ENCODE measurements at places on chromosomes 1 and 21.

GRCh38 chr1:68904477-68904876, 407.6 kb upstream of the DEPDC1 start:
- no peak for DNase-seq

DNA sequence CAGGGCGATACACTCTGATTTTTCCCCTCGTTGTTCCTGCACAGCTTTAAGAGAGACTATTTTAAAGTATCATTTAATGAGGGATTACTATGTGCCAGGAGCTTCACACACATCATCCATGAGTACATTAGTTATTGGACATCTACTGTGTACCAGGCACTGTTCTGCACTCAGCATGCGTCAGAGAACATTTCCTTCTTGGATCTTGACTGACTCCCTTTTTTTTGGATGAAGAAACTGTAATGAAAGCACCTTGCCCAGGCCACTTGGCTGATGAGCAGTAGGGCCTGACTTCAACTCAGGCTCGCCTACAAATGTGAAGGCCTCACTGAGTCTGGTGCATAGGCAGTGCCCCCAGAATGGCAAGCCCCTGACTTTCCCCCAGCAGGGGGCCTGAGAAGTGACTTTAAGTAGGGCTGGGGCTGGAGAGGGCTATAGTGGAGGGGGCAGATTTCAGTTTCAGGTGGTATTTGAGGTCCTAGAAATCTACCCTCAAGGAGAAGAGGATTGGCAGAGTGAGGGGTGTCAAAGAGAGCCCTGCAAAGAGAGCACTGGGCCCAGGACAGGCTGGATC, 50.0 kb downstream of the PTPRU start:
- DNase-seq = no peak

DNA sequence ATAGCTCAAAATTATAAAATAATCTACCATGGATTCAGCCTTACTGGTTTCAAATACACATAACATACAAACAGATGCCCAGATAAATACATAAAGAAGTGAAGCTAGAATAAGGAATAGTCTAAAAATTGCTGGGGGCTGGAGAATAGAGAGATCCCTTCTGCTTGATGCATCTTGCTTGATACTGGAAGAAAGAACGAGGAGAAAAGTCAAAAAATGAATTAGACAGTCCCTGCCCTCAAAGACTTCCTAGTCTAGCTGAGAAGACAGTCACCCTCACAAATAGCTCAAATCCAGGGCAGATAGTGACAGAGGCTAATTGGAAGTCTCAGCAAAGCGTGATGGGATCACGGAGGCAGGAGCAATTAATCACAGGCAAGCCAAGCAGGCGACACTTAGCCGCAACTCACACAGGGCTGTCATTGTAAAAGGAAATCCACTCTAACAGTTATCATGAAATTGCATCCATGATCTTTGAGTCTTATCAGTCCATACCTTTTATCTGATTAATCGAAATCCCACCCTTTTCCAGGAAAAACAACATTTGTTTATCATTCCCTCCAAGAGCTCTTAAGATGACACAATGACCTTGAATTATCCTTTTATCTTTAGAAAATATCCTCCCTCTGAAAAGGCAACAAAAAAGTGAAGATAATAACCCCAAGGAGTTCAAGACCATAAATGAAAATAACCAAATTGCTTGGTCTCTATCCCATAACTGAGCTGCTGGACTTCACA, 59.7 kb upstream of the TIAM1 start:
- no peak for DNase-seq

- no peak for DNase-seq
These were observed 20.9 kb upstream of the HSPA13 start for GRCh38 chr21:14403681-14404318.

- no peak for DNase-seq
These were observed 20.5 kb downstream of the KCNC4 start for GRCh38 chr1:110230381-110231199.

DNA sequence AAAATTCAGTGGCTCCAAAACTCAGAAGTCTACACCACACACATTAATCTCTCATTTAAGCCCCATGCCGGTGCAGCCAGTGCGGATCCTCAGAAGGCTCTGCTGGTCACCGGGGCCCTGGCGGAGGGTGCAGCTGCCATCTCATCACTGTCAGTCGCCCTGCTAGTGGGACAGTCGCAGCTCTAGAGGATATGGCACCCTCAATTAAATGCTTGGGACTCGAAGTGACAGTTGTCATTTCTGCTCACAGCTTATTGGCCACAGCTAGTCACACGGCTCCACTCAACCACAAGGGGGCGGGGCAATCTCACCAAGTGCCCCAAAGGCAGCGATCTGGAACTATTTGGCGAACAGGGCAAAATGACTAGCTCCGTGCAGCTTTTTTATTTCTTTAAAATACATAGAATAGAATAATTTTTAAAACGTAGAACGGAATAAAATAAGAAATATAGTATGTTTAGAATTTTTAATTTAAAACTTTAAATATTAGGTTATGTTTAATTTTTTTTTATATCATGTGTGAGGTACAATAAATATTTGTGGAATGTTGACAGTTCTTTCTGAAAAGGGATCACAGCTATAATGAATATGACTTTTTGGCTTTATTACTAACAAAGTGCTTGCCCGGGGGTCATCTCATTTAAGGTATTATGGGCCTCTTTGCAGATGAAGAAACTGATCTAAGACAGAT, 8.0 kb upstream of the MAN1C1 start:
- peak; percentile 74 for DNase-seq

DNA sequence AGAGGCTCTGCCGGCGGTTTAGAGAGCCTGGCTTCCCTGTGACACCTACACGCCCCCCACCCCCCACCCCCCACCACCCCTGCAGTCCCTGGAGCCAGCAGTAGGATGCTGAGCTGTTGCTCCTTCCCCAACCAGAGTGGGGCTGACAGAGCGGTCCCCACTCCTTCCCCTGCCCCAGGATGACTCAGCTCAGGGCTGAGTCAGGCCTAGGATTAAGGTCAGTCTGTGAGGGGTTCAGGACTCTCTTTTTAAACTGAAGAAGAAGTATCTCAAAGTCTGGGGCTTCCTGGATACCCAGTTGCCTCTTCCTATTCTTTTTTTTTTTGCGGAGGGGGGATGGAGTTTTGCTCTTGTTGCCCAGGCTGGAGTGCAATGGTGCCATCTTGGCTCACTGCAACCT, 19.1 kb downstream of the DMBX1 start:
- no peak for DNase-seq

DNA sequence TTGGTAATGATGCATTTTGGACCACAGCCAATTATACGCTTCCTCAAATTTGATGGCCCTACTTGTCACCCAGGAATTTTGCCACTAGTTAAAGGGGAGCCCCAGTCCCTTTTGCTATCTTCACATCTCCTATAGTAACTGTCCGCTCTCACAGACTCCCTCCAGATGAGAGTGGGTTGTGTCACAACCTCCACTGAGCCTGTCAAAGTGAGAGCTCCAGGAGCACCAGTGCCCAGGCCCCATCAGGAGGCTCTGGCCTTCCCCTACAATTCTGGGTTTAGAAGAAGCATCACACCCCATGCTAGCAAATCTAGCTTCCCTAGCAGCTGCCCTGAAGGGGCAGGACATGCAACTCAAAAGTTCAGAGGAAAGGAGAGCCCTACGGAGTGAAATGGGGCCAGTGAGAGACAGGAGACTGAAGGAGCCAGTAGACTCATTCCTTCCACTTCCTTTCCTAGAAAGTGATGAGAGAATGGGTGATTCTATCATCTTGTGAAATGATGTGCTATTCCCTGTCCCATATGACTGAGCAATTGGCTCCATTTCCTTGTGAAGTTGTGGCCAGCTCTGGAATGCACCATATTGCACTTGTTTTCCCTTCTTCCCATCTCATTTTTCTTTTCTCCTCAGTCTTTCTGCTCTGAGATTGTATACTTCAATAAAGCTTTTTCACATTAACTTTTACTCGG, 541.3 kb downstream of the DPYD start:
- no peak for DNase-seq

DNA sequence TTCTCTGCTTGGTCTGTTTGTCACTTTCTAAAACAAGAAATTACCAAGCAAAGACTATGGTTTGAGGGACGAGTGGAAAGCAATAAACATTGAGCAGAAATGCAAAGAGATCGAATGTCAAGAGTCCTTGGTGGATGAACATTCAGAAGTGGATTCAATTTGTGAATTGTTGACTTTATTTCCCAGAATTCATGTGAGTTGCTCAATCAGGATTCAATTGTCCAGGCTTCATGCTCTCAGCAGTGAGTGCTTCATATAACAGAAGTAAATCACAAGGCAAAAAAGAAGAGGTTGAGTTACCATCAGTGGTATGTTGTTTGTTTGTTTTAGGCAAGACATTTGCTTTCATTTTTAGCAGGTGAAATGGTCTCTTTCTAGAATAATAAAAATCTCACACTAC, 31.9 kb downstream of the NGF start:
- DNase-seq = no peak

GRCh38 chr1:109787845-109788601, 24.3 kb upstream of the EPS8L3 start:
- no peak for DNase-seq

- DNase-seq = no peak
These were observed 77.9 kb downstream of the GTF2B start for GRCh38 chr1:88813471-88813870.

- DNase-seq = no peak
These were observed 15.4 kb downstream of the VANGL2 start for GRCh38 chr1:160415696-160416290.

- no peak for DNase-seq
These were observed at the start of gene LHX4 for GRCh38 chr1:180229483-180230415. Gene LHX4, plus strand, starts transcription at chr1:180230264. Its CDS starts 266 bp downstream, at chr1:180230530.

GRCh38 chr1:79617777-79618176, 611.2 kb upstream of the ADGRL4 start:
- no peak for DNase-seq

- no peak for DNase-seq
These were observed 14.0 kb upstream of the ALX3 start for GRCh38 chr1:110084227-110085078.

DNA sequence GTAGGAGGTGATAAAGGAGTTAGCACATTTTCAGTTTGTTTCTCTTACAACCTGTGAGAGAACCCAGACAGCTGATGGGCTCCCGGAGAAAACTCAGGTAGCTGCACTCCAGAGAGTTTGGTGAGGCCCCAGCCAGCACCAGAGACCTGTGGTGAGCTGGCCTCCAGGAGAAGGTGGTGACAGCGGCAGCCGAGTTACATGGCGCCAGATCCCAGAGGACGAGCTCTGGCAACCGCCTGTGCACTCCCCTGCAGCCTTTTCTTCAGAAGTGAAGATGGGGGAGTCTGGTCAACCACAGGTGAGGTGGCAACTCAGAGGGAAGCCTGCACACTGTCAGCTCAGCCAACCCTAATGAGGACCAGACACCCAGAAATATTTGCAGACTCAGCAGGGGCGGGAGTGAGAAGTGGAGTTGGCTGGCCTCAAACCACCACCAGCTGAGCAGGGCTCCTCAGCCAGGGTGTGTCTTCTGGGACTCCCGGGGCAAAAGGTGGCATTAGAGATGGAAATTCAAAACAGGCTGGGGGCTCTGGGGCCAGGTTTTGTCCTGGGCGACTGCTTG, 209.7 kb downstream of the SETD4 start:
- DNase-seq = no peak
